Mesenteric fat pad (tissue), 1 donor: ENCODE measurements at places on chromosomes 2 and 18.

- no peak for DNase-seq
These were observed 11.8 kb downstream of the DSC3 start for GRCh38 chr18:31030574-31031278.

- no peak for DNase-seq
These were observed 498.4 kb downstream of the XIRP2 start for GRCh38 chr2:167386694-167387093.

GRCh38 chr2:134260713-134261112 is 6.8 kb downstream of the MGAT5 start:
- DNase-seq: no peak

GRCh38 chr2:3469486-3469885 is 49.8 kb downstream of the ADI1 start:
- DNase-seq: no peak

GRCh38 chr2:52238782-52239181 is 1206.8 kb upstream of the NRXN1 start:
- DNase-seq: no peak
